T-helper 17 cell (primary cell): ENCODE measurements at places on chromosomes 2 and 18.

- DNase-seq = no peak
These were observed 420 bp downstream of the PIGN start for GRCh38 chr18:62186499-62186773.

GRCh38 chr2:111116843-111117597, 3.7 kb upstream of the BCL2L11 start:
- DNase-seq = peak; percentile 53

DNA sequence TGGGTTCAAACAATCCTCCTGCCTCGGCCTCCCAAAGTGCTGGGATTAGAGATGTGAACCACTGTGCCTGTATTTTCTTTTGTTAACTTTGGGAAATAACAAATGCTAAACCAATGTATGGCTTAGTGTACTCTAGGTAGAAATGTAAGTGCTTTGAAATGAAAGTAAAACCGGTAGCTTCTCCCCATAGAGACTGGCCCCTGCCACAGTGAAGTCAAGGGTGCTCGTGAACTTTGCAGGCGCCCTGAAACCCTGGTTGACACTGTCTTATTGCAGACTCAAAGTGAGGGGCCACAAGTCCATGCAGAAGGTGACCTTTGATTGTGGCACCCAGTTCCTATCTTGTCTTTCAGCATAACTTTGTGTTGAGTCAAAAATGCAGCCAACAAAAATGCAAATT, 24.2 kb upstream of the MTCL1 start:
- no peak for DNase-seq

DNA sequence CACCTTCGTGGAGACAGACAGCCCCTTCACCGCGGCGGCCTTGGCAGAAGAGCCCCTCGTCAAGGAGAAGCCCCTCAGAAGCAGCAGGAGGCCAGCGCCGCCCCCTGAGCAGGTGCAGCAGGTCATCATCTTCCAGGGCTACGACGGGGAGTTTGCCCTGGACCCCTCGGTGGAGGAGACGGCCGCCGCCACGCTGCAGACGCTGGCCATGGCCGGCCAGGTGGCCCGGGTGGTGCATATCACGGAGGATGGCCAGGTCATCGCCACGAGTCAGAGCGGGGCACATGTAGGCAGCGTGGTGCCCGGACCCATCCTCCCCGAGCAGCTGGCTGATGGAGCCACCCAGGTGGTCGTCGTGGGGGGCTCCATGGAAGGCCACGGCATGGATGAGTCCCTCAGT, 145.7 kb downstream of the PTGR3 start:
- DNase-seq = no peak

GRCh38 chr18:34957864-34958259, 83.4 kb upstream of the MAPRE2 start:
- no peak for DNase-seq

DNA sequence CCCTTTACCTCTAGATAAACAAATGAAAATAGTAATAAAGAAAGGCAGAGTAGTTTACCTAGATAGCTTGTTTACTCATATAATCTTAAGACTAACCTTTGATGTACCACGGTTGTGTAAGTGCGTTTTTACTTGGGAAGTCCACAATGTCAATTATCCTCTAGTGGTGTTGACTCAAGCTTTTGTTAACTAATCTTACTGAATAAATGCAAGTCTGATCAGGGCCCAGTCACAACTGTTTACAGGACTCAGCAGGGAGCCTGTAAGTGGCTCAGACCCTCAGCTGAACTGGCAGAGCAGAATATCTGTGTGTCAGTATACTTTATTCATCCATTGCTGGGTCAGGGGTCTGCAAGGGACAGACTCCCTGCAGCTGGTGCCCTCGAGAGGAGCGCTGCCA, 98.1 kb upstream of the ACAA2 start:
- no peak for DNase-seq
